Activated CD4-positive, alpha-beta T cell treated with anti-CD3 and anti-CD28 coated beads, Interleukin-2, amount 10 ng/mL, durations not matched to agents 7 days and 5 days (primary cell): ENCODE measurements at places on chromosomes 4 and X.

DNA sequence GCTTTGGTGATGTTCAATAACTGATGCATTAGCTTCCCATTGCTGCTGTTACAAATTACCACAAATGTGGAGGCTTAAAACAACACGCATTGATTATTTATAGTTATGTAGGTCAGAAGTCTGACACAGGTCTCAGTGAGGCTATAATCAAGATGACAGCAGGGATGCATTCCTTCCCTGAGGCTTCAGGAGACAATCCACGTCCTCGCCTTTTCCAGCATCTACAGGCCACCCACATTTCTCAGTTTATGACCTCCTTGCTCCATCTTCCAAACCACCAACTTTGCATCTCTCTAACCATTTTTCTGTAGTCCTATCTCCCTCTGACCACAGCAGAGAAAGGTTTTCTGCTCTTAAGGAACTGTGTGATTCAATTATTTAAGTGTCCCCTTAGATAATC is 92.5 kb downstream of the GASK1B start:
- H3K27me3 ChIP-seq: no peaks in the 10 kb centered on the region
- no peaks in the 10 kb centered on the region for H3K4me1 ChIP-seq
- no peak for DNase-seq

- H3K27me3 ChIP-seq: peaks cover 29% of the 10 kb centered on the region
- peak overlapping the region; percentile 69 for H3K4me3 ChIP-seq
- peak; percentile 10 for DNase-seq
- no peak overlapping the region for H3K27ac ChIP-seq
- no peaks in the 10 kb centered on the region for H3K36me3 ChIP-seq
- H3K4me1 ChIP-seq: peaks cover 4% of the 10 kb centered on the region
These were observed 538 bp downstream of the SCML2 start for GRCh38 chrX:18353931-18354368.

DNA sequence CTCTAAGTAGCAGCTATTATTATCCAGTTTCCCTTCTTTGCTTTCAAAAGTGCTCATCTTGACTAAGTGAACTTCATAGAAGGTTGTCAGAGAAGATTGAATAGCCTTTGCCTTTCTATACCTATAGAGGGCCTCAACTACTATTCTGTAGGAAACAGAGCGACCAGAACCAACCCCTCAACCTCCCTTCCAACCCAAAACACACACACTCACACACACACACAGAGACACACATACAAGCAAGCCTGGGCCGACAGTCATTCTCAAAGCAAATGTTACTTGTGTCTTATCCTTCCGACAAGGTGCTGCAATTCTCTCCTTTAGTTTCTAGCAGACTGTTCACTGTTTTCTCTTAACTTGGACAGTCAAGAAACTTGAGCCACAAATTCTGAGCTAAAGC is 201.6 kb downstream of the DCTD start:
- H3K4me1 ChIP-seq: no peaks in the 10 kb centered on the region
- H3K4me3 ChIP-seq: no peak overlapping the region
- peaks cover 8% of the 10 kb centered on the region for H3K27me3 ChIP-seq

DNA sequence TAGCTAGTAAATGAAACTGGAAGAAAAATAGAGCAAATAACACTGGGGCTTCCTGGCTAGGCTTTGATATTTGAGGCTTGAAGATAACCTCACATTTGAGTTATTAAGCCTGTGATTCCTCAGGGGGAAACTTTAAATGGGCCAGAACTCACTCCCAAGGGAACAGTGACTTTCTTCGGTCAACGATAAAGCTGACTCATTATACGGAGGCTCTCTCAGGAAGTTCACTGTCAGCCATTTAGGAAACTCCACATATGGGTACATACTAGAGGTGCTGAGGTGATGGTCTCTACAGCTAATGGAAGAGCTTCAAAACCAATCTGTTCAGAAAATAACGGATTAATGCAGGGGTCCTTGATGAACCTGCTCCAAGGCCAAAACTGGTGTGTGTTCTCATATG is 120.8 kb downstream of the SH2D1A start:
- H3K4me1 ChIP-seq: no peaks in the 10 kb centered on the region
- no peaks in the 10 kb centered on the region for H3K27me3 ChIP-seq
- no peak overlapping the region for H3K27ac ChIP-seq
- no peak for DNase-seq
